ENCODE measurements at places on chromosomes 1 and 21.

DNA sequence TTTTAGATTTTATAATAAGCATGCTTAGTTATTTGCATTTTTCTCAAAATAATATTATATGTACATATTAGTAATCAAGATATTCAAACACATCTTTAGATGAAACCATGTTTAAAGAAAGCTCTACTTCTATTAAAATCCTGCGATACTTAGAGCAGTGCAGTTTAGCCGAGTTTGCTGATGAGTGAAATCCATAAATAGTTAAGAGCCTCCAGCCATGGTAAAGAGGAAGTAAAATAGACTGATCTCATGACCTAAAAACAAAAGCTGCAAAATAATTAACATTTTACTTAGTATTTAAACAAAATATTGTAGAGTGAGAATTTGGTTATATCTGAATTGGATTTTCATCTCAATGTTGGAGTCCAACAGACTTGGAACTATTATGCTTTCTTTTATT, 147.4 kb upstream of the NRIP1 start:
- DNase-seq: no peak

DNA sequence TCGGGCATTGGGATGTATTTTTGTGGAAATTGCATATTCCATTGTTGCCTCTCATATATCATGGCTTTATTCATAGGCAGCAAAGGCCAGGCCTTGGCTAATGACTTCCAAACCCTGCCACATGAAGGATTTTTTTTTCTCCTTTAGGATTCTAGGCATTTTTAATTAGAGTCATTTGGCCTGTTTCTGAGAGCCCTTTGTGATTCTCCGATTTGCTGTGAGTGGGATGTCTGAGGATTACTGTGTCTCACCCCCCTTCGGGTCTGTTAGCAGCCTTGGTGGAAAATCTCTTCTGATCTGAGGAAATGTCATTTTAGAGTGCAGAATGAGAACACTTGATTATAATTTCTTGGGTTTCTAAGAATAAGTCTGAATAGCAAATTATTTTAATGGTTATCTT, 253.5 kb downstream of the NTNG1 start:
- no peak for DNase-seq

DNA sequence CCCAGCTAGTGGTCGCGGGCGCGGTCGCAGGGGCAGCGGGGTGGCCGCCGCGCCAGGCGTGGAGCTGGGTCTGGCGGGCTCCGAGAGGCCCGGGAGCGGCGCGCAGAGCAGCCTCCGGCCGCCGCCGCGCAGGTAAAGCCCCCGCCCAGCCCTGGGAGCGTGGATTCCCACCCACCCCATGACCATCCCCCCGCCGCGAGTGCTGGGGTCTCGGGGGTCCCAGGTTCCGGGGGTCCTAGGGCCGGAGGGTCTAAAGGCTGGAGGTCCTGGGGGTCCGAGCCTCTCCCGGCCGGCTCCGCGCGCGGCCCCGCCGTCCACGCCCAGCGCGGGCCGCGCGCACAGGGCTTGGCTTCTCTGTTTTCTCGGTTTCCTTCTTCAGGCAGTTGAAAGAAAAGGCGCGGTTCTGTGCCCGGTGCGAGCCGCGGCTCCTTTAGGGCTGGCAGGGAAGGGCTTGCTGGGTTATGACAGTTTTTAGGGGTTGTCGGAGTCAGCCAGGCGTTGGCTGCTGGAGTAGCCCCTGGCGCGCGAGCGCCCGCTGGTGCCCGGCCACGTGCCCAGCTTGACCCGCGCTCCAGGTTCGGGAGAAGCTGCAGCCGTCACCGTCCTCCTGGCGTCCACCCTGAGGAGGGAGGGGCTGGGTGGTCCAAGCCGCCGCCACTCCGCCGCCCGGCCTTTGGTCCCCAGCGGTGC, 359 bp downstream of the LRRC3 start:
- peak; percentile 70 for DNase-seq

- DNase-seq: no peak
These were observed 22.8 kb downstream of the COA6 start for GRCh38 chr1:234396092-234396491.

- DNase-seq: no peak
These were observed 213.4 kb upstream of the PTBP2 start for GRCh38 chr1:96508233-96508632.

- DNase-seq: no peak
These were observed 179.8 kb downstream of the PHTF1 start for GRCh38 chr1:113579256-113580018.

- no peak for DNase-seq
These were observed 156.5 kb upstream of the UBE2U start for GRCh38 chr1:64046891-64047290.

Data from islet precursor cell (in vitro differentiated cells).